Tibial artery (tissue), 4 donors: ENCODE measurements at places on chromosomes 12 and 14.

GRCh38 chr14:104677512-104678332 lies 11.7 kb upstream of the INF2 start:
- DNase-seq, result peak; percentile 82

DNA sequence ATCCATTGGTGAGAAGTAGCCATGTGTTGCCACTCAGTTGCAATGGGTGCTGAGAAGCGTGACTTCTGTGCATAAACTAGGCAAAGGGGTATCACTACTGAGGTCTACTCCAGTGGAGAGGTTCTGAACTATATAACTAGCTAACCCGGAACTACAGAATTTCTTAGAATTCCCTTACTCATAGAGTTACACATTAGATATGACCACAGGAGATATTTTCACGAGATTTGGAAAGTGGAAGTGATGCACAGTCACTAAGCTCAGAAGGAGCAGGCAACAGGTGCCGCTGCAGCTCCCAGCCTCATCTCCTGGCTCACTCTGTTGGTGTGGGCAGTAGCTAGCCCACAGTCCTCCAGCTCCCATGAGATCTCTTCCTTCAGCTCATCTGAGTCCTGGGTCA lies 136.6 kb downstream of the SSPN start:
- no peak for DNase-seq

- DNase-seq, result no peak
Measured at GRCh38 chr14:79629411-79630287, 581.7 kb downstream of the DIO2 start.

GRCh38 chr12:15225136-15225862 lies 4.1 kb upstream of the RERG start:
- DNase-seq, result no peak

DNA sequence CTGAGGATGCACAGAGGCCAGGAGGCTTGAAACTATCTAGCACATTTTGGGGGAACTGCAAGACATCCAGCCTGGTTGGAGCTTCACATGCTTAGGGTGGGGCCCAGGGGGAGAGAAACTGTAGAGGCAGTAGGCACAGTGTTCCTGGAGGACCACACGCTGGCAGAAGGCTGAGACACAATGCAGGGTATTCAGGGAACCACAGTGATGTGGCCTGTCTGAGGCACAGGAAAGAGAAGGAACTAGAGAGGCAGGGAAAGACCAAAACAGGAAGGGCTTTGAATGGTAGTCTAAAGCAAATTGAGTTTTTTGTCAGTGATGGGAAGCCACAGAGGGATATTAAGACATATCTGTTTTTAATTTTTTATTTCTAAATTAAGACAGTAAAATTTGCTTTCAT lies 100.2 kb upstream of the PRICKLE1 start:
- no peak for DNase-seq

DNA sequence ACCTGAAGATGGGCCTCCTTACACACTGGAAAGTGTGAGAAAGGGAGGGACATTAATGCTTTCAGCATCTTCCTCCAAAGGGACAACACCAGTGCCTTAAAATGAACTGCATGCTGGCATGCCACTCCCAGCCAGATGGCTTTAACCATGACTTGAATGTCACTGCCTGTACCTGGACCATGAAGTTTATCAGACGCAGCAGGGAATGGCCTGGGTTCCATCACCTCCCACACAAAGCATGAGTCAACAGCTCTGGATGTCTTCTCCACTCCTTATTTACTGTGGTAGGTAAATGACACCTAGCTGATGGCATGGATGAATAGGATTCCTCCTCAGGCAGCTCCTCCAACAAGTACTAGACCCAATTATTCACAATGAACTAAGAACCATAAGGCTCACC lies 645.6 kb downstream of the SOX5 start:
- DNase-seq, result no peak

- DNase-seq, result no peak
Measured at GRCh38 chr12:104846056-104846767, 111.9 kb downstream of the SLC41A2 start.

DNA sequence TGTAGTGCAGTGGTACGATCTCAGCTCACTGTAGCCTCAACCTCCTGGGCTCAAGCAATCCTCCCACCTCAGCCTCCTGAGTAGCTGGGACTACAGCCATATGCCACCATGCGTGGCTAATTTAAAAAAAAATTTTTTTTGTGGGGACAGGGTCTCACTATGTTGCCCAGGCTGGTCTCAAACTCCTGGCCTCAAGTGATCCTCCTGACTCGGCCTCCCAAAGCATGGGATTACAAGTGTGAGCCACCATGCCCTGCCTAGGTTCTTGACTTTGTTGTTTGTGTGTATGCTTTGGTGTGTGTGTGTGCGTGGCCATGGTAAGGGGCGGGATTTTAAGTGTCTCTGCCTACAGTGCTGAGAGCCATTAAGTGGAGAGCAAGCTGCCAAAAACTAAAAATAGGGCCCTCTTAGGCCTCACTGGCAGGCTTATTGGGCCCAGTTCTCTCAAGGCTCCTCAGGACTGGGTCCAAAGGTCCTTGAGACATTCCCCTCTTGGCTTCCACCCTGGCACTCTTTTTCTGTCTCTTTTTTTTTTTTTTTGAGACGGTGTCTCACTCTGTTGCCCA lies 5.1 kb downstream of the COX14 start:
- DNase-seq, result no peak

DNA sequence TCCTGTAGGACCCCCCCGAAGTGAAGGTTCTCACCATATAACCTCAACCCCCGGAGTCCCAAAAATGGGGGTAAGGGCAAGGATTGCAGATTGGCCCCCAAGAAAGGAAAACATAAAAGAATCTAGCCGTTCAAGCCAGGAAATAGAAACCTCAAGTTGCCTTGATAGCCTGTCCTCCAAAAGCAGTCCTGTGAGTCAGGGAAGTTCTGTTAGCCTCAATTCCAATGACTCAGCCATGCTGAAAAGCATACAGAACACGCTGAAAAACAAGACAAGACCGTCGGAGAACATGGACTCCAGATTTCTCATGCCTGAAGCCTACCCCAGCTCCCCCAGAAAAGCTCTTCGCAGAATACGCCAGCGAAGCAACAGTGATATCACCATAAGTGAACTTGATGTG lies 344.2 kb upstream of the RGS6 start:
- DNase-seq, result no peak

DNA sequence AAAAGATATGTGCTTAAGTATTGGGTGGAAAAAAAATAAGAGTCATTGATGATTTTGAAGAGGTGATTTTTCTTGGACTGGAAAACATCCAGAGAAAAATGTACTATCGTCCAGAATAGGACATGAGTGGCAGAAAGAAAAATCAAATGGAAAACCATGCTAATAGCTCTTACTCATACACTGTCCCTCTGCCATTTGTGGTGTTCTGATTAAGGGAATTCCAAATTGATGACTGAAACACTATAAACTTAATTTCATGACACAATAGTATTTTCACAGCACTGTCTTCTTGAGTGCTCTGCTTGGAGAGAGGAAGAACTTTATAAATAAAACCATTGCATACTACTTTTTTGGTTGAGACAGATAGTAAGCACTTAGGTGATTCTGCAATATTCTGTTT lies 72.4 kb downstream of the USP15 start:
- no peak for DNase-seq

DNA sequence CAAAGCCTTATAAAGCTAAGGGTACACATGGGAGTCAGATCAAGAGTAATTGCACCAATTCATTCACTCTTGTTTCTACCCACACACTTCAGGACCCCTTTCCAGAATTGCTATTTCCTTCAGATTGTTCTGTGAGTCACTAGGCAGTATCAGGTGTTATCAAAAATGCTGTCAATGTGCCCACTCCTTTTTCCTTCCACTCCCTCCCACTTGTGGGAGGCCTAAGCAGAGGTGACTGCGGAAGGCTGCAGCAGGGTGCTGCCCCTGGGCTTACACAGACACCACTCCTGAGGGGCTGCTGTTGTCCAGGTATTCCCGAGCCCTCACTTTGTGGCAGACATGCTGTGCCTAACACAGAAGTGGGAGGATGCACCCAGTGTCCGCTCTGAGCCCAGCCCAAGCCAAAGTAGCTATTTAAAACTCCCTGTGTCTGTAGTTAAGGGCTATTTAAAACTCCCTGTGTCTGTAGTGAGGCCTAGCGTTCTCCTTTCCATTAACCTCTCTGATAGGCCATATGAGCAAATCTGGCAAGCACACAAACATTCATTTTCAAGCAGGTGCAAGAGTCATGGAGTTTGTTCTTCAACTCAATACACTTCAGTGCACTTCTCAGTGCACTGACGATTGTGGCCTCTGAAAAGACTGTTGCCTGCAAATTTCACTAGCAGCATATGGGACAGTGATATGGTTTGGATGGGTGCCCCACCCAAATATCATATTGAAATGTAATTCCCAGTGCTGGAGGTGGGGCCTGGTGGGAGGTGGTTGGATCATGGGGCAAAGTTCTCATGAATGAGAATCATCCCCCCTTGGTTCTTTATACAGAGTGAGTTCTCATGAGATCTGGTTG lies 117.8 kb downstream of the PHLDA1 start:
- no peak for DNase-seq

- peak; percentile 89 for DNase-seq
Measured at GRCh38 chr14:101980700-101981099, 16.3 kb downstream of the DYNC1H1 start.

DNA sequence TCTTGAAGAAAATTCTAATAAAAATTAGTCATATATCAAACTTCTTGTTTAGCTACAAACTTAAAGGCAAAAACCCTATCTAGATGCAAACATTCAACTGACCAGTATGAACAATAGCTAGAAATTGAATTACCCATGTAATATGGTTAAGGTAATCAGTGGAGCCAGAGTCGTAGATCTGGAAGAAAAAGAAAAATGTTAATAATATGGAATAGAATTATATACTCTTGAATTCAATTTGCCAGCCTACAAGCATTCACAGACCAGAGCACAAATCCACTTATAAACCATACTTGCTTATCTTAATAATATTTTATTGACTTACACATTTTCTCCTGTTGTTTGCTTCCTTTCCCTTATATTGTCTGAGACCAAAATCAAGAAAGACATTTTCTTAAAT lies 7.7 kb upstream of the HEATR5A start:
- no peak for DNase-seq

DNA sequence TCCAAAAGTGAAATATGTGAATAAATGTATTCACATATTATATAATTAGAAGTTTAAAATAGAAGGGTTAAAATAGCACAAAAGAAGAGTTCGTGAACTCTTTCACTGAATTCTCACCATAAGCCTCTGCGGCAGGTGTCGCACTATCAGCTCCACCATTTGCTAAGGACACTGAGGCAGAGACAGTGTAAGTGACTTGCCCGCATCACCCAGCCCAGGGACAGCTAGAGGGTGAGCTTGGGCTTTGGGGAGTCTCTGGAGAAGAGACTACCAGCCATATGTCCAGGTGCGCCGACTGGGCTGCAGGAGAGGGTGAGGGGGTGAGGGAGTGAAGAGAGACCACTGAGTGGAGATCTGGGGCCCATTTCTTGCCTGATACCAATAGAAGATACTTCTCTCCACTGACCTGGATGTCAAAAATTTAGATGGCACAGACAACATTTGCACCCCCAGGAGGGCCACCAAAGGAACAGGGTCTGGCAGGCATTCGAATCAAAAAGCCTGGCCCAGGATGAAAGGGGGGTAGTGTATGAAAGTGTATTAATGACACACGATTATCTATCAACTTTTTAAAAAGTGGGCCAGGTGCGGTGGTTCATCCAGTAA lies 28.5 kb downstream of the FAIM2 start:
- no peak for DNase-seq

DNA sequence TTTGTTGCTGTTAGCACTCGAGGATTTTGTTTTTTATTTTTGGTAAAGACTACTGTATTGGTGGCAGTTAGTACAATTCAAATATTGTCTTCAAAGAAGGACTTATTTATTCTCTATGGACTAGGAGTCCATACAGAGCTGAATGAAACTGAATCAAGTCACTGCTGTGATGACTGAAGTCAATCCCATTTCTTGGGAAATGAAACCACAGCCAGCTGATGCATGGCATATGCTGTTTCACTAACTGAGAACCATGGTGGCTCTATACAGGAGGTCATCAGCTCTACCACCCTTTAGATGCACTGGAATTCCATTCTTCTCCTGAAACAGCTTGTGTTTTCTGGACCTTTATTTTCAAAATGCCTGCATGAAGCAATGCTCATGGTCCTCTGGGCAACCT lies 22.2 kb downstream of the VTI1B start:
- no peak for DNase-seq

- no peak for DNase-seq
Measured at GRCh38 chr14:24613747-24614146, 4.3 kb upstream of the GZMH start.

DNA sequence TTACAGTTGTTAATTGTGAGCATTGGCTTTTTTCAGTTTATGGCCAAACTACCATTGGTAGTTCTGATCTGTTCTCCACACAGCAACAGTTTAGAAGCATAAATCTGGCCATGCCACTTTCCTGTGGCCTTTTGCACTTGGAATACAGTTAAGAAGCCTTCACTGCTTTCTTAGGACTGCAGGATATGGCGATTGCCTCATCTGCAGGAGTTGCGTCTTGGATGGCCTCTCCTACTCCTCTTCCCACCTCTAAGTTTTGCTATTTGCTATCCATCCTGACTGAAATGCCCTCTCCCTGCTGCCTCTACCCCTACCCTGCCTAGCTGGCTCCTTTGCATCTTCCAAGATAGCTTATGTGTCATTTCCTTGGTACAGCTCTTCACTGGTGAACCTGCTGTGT lies 12.8 kb upstream of the BMAL2 start:
- DNase-seq, result no peak

DNA sequence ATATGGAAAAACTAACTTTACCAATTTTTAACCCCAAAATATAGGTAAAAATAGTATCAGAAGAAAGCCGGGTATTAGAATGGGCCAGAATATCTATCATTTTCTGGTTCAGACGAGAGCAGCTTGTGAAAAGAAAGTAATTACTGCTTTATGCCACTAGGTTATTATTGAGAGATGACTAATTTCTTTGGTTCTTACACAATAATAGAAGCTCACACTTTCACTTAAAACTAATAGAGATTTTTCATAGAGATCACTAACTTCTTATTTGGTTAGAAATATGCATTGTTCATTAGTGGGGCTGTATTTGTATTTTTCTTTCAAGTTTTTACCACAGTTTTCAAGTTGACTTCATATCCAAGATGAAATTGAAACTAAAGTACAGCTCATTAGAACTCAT lies 1241.2 kb upstream of the FLRT2 start:
- no peak for DNase-seq

GRCh38 chr14:98766818-98767217 lies 505.2 kb downstream of the BCL11B start:
- DNase-seq, result peak; percentile 33

GRCh38 chr14:71203306-71203705 lies 296.0 kb downstream of the PCNX1 start:
- DNase-seq, result no peak

- no peak for DNase-seq
Measured at GRCh38 chr14:89365061-89365801, 51.8 kb downstream of the FOXN3 start.
